ENCODE measurements at places on chromosomes 2 and 18.

DNA sequence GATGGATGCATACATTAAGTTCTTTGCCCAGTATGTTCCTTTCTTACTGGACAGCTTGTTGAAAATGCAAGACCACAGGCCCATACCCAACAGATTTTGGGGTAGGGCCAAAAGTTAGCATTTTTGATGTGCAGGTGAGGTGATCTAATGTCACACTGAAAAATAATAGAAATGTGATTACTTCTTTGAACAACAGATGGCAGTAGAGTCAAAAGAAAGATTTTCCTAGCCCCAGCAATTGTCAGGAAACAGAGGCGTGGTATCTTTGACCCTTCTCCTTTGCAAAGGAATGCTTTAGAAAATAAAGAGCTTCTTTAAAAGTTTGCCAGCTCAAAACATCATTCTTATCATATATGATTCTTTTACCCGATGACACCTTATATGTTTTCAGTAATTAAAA lies 343.6 kb upstream of the SYT4 start:
- peak; percentile 1 for DNase-seq

- DNase-seq = peak; percentile 60
Observed at GRCh38 chr2:144143294-144144151, 376.4 kb downstream of the ZEB2 start.

- no peak for DNase-seq
Observed at GRCh38 chr2:33116799-33117198, 170.0 kb downstream of the LTBP1 start.

- DNase-seq = no peak
Observed at GRCh38 chr2:235860111-235860510, 308.1 kb downstream of the GBX2 start.

- DNase-seq = no peak
Observed at GRCh38 chr18:76338619-76339245, 156.3 kb downstream of the ZNF516 start.

DNA sequence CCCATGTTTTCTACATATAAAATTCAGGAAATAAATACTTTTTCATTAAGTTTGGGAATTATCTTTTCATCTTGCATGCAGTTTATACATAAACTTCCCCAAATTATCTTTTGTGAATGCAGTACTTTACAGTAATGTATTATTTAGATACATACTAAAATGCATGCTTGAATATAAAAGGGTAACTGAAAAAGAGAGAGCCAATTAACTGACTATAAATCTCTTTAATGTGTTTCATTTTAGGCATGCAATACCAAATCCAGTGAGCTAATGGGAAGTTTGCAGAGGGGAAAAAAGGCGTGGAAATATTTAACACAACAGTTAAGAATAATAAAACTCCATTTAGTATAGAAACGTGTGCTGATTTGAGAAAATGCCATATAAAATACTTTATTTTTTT lies 39.2 kb downstream of the COL4A4 start:
- DNase-seq = no peak

GRCh38 chr2:191714925-191715324 lies 37.0 kb downstream of the NABP1 start:
- no peak for DNase-seq

- no peak for DNase-seq
Observed at GRCh38 chr2:235493402-235493774, 455 bp upstream of the AGAP1 start.

- DNase-seq = no peak
Observed at GRCh38 chr2:46679761-46680160, 200.4 kb downstream of the TMEM247 start.

DNA sequence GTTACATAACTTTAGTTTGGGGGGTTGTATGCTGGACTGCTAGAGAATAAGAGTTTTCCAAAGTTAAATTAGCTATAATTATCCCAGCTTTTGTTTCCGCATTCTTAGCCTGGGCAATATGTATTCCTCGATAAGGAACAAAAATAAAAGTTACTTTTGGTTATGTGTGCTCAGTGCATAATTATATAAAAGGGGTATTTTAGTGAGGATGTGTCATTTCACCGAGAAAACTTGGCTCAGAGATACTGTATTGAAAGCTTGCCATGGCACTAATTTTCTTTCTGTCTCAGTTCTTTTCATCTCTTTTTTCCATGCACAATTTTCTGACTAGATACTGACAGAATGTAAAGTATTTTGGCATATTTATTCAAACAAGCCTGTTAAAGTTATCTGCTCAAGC lies 28.2 kb downstream of the ARHGAP15 start:
- no peak for DNase-seq

- DNase-seq = peak; percentile 36
Observed at GRCh38 chr2:96174251-96175144, 29.3 kb upstream of the DUSP2 start.

DNA sequence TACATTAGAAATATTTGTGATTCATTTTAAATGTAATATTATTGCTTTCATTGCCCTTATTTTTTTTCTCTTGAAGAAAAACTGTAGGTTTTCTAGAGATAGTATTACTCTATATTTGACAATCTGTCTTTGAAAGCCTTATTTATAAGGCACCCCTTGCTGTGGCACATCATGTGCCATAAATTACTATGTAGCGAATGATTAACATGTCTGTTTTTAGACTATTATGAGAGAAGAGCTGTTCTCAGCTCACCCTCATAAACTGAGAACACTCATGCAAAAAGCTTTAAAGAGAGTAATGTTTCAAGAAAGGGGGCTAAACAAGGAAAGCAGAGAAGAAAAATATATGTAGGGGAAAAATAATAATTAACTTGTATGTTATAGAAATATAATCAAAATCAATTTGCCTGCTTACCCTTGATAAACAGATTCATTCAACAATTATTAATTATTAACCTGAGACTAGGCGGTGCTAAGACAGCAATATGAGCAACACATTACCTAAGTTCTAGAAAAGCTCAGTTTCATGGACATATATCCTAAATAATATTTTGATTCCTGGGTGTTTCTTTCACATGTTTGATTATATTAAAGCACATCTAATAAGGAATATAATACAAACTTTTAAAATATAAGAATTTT lies 69.0 kb downstream of the RAB3GAP1 start:
- DNase-seq = no peak

DNA sequence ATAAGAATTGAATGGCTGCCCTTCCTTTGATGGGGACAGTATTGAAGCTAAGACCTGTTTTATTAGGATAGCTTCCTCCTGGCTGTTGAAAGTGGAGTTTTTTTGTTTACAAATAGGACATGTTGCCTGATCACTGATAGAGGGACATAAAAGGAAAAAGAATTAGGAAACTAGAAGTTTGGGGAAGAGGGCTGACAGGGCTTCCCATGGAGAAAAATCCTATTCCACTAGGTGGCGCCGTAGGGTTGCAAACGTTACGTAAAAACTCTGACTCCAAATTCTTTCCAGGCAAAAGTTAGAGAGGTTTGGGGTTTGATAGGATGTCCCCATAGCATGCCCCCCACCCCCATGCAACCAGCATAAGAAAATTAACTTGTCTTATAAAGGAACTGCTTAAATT lies 11.1 kb upstream of the RBFA start:
- DNase-seq = no peak

GRCh38 chr18:48751727-48752468 lies 198.9 kb downstream of the SMAD7 start:
- DNase-seq = no peak

DNA sequence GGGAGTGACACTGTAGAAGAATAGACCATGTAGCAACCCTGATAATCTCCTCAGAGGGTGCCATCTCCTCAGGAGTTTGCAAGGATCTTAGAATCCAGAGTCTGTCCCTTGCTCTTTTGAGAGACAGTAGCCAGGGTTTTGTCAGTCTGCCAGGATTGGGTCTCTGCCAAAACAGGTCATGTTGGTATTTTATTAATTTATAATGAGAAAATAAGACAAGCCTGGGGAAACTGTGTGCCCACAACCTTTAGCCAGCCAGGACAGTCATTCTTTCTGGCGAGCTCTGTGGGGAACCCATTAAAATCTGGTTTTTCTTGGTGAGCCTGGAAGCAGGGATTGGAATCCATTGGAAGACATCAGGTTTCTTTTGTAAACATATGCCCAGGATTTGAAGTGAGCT lies 78.6 kb downstream of the PTPRM start:
- no peak for DNase-seq

DNA sequence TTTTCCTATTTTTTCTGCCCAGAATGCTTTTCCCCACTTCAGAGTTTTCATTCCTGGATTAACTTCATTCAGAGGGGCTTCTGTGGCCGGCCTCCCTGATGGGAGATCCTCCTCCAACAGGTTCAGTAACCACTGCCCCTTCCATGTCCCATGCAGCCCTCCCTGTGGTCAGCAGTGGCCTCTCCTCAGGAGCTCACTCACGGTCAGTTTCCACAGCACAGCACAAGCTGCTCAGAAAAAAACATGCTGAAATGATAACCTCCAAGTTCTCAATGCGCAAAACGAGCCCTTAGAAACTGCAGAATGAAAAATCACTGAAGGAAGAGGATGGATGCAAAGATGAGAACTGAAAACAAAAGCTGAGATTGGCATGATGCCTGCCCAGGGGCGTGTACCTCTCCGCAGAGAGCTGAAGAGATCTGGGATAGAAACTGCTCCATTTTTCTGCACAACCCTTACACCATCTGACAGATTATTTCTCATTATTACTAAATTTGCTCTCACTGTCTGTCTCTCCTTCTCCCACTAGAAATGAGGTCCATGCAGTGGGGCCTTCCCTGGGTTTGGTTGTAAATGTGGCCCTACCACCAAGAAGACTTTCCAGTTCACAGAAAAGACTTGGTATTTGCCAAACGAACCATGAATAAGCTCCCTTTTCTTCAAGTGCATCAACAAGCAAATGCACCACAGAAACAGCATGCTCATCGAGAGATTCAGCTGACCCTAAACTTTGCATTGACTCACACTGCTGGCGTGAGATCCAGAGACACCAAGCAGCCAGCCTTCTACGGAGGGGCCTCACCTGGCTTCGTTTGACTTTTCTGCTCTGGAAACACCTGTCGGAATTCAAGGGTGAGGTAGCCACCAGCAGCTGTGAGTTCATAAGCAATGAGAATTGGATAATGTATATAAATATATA lies 51.5 kb downstream of the TMEM18 start:
- DNase-seq = no peak

DNA sequence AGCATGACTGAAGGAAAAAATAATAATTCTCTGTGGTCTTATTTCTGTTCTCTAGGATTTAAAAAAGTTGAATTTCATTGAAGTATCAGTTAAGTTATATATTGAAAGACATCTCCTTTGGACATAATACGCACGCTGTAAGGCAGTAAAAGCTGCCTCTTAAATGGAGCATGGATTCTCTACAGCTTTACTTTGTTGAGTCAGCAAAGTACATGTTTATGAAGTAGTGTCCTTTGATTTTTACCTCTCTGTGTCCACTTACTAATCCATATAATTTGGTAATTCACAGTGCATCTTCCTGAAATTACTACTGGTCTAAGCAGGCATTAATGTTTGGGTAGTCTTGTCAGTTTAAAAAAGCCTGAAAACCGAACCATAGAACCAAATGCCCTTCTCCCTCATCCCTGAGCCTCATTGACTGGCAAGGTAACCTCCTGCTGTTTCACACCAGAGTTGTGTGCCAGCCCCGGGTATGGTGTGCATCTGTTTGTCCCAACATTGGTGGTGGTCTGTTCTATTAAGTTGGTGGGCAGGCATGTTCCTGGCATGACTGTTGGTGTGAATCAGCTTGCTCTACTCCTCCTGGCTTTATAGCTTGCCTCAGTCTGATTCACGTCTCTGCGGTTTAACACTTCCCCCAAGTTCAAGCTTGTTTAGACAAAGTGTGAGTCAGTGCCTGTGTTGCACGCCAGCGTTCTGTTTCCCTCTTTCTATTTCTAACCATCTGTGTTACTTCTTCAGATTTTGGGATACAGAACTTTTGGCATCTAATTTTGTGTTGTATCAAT lies 71.0 kb upstream of the ITM2C start:
- DNase-seq = peak; percentile 98

DNA sequence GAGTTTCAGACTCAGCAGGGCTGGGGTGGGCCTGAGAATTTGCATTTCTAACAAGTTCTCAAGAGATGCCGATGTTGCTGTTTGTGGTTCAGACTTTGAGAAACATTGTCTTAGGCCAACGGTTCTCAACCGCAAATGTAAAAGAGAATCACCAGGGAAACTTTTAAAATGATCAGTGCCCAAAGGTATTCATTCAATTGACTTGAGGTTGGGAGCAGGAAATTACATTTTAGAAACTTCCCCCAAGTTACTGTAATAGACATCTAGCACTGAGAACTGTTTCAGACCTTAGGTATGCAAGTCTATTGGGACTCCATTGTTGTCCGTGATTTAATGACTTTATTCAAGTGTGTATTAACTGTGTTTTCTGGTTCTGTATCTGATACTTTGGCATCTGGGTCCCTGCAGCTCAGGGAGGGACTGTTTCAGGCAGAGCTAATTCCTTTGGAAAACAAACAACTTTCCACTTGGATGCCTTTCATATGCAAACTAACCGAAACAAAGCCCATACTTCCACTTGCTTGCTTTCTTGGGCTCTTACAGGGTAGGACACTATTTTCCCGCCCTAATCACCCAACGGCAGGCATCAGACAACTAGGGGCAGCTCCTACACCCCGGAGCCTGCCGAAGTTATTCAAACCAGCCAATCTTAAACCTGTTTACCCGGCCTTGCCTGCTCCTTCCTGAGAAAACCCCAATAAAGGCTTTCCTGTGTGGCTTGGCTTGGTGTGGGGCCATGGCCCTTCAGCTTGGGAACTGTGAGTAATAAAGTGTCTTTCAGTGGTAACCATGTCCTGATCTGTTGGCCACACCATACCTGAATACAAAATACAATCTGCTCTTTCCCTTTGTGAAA lies 97.6 kb downstream of the POLE4 start:
- no peak for DNase-seq

DNA sequence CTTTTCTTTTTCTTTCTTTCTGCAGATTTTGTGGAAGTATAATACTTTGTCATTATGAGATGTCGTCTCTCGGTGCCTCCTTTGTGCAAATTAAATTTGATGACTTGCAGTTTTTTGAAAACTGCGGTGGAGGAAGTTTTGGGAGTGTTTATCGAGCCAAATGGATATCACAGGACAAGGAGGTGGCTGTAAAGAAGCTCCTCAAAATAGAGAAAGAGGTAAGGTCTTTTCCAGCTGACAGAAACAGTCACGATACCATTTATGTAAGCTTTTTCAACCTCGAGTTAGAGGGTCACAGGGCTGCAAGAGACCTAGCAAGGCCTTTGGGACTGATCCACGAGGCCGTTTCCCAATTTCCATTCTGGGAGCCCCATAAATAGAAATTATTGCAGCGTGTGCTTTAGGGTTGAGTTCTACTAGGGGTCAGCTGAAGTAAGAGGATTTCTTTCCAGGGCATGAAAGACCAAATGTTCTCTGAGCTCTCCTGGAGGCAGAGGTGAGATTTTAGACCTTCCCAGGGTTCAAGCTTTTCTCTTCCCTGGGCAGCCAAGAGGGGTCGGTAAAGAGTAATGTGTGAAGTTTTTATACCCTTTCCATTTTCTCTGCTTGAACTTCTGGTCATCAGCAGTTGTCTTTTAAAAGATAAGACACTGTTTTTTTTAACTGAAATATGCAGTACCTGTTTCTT lies 15.5 kb downstream of the MAP3K20 start:
- no peak for DNase-seq

DNA sequence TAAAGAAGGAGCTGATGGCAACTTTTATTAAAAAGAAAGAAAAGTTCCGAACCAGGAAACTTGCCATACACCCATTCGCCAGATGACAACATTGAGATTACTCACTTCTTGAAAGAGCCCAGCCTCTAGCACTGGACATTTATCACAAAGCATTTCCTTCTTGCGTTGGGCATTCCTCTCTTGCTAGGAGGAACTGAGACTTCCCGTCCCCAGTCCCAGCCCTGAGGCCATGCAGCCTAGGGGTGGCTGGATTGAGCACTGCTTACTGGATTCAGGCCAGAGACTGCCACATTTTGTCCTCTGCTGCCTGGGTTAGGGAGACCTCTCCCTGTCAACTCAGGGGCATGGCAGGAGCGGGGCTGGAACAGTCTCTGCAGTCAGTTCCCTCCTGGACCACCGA lies 80.1 kb downstream of the SDC1 start:
- DNase-seq = peak; percentile 52

All from MV-4-11 (cell line).